ENCODE measurements at places on chromosomes 6 and 20.

DNA sequence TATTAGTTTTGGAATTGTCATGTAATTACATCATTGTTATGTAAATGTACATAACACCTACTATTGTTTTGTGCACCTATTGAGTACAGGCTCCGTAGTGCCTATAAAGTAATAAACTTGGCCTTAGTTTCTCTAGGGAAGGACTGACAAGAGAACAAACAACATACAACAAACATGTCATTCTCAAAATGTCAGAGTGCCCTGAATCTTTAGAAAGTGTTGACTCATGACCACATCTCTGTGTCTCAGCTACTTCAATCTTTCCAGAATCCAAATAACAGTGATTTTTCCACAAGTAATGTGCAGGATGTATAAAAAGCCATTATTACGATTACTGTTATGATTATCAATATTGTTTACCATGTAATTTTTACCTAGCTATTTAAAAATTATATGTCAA lies 17.2 kb downstream of the LAMP5 start:
- no peak for DNase-seq

- DNase-seq: no peak
Observed at GRCh38 chr6:154732538-154733182, 556 bp upstream of the SCAF8 start.

DNA sequence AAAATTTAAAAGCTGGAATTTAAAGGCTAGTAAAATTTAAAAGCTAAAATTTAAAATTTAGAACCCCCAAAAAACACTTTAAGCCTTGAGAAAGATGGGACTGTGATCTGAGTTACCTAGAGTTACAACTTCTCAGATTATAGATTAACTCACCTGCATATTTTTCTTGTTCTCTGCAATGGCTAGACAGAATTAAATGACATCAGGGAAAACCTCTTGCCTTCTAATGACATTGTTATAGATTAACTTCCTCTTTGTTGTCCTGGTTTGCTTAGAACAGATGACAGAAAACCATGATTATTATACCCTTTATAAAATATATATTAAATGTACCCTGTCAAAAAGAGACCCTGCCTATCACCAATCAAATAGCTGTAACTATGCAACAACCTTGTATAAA lies 56.4 kb downstream of the TRDN start:
- no peak for DNase-seq

DNA sequence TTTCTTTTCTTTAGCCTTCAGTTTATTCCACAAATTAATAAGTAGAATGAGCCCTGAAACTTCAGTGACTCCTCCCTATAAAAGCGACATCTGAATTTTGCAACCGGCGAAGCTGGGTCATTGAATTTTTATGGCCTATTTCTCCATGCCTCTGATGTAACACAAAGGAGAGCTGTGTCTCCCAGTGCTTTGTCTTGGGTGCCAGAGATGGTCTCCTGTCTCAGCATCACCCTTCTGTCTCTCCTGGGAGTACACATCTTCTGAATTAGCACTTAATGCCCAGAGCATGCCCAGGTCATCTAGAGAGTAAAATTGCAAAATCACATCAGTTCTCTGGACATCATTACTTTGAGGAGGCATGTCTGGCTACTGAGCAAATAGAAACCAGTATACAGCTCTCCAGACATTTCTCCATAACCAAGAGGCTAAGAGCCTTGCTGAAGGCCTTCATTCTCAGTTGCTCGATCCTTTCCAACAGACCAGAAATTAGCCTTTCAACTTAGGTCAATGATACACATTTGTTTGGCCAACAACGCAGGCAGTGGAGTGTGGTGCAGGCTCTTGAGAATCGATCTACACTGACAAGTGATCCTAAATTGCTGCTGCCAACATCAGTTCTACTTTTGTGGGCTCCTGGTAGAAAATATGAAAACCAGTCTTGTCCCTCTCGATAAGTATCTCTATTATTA lies 176.0 kb upstream of the FOXQ1 start:
- no peak for DNase-seq

DNA sequence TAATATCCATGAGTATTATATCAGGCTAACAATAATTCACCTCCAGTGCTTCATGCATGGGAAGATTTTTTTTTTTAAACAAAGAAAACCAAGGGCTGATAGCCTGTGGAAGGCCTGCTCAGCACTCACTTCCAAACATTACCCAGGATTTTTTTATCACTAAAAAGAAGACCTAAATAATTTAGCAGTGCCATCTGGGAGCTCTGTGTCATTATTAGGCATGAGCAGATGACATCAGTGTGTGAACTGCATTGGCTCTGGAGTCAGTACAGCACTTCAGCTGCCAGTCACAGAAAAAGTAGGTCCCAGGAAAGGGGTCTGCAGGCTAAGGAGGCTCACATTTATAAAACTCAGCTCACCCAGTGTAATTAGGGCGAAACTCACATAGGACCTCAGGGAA lies 94.8 kb downstream of the COL21A1 start:
- no peak for DNase-seq

GRCh38 chr6:33933101-33933500 lies 129.3 kb upstream of the MLN start:
- DNase-seq: no peak

- peak; percentile 85 for DNase-seq
Observed at GRCh38 chr6:36028877-36029324, 1.3 kb downstream of the MAPK14 start.
